ENCODE measurements at places on chromosomes 5 and 9. TPM values are rescaled to one million over a fixed set of nuclear protein-coding genes. Genes with fewer than 3 reads are reported as not detected.

DNA sequence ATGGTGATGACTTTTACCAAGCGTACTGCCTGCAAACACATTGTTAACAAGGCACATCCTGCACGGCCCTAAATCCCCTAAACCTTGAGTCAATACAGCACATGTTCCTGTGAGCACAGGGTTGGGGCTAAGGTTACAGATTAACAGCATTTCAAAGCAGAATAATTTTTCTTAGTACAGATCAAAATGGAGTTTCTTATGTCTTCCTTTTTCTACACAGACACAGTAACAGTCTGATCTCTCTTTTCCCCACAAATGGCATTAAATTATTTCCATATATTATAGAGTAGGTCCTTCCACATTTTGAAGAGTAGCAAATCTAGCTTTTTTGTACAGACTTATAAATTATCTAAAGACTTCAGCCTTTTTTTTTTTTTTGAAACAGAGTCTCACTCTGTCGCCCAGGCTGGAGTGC lies 1.6 kb upstream of the TMEM141 start:
- DNase-seq: no peak

C5orf52 gene
- not detected for total RNA-seq

GRCh38 chr9:99092643-99093491 lies 12.0 kb upstream of the TGFBR1 start:
- DNase-seq: no peak

- no peak for DNase-seq
Observed at GRCh38 chr9:82037126-82037525, 48.6 kb downstream of the SPATA31D1 start.

IFNA21 gene
- not detected for total RNA-seq

FGF1 gene
- total RNA-seq: 0.63 TPM

FCN2 gene
- not detected for total RNA-seq

DNA sequence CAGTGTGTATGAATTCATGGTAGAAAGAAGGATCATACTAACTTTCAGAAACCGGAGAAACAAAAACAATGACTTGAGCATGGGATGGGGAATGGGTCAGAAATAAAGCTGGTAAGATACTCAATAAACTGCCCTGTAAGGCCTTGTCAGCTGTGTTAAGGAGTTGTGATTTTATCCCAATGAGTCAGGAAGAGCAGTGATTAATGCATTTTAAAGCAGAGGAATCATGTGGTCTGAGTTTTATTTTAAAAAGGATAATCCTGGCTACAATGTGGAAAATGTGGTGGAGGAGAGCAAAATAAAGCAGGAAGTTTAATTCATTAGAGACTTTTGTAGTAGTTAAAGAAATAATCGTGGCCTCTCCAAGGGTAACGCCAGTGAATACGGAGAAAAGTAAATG lies 28.7 kb downstream of the DHX29 start:
- DNase-seq: no peak

- peak; percentile 28 for DNase-seq
Observed at GRCh38 chr9:18890372-18890771, 142.6 kb downstream of the SAXO1 start.

DNA sequence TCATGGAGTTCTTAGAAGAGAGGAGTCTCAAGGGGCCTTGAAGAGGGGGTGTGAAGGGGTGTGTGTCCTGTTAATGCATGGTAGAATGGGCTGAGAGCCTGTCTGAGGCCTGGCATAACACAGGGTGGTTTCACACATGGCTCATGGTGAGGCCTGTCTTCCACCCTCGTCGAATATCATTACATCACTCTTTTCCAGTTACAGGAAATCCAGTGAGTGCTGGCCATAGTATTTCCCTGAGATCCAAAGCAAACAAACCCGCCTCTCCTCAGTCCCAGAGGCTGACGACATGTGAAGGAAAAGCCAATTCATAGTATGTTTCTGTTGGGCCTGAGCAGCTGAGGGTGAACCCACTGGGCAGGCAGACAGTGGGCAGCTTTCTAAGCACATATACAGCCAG lies 159.4 kb upstream of the NR3C1 start:
- peak; percentile 74 for DNase-seq

ZNF366 gene
- total RNA-seq: not detected

DNA sequence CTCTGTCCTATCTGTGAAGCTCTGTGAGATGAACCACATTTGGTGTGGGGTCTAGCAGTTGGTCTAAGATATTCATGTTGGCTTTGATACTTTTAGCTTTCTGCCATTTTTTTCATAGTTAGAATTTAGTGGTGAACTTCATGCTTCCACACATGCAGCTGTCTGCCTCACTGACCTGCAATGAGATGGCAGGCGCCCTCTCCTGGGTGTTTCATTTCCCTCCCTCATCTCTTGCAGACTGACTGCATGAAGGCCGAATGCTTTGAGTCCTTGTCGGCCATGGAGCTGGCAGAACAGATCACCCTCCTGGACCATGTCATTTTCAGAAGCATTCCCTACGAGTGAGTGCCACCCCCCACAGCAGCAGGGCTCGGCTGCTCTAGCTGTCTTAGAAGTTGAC lies 26.1 kb upstream of the CKMT2 start:
- DNase-seq: no peak

- DNase-seq: no peak
Observed at GRCh38 chr9:130423272-130423671, 21.5 kb upstream of the ASS1 start.

DNA sequence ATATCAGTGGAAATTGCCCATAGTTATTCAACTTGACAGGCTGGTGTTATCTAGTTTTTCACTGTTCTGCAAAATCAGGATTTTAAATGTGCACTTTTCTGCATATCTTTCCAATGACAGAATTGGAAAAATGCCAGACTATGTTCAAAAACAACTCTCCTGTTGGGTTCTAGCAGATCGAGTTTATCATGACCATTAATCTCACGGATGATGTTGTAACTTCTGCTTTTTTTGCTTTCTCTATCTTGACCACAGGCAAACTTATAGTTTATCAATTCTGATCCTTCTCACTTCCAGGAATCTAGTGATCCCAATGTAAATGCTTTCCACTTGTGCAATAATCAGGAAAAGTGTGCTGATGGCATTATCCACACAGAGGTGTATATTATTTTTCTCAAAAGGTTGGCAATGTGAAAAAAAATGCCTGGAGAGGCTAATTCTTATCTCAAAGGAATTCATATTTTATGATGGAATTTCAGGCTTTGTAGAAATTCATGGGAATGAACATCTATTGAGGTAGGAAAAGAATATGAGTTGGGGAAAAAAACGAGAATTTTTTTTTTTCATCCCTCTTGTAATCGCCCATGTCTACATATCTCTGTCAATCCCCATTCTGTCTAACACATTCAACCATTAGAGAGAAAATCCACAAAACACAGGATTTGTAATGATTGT lies 73.6 kb upstream of the DAB2 start:
- no peak for DNase-seq

GABRA6 gene
- not detected for total RNA-seq

GRCh38 chr5:72314571-72315172 lies 5.4 kb downstream of the MRPS27 start:
- DNase-seq: peak; percentile 43

GRCh38 chr5:107887166-107887943 lies 216.6 kb upstream of the EFNA5 start:
- no peak for DNase-seq

LCP2 gene
- not detected for total RNA-seq

- DNase-seq: no peak
Observed at GRCh38 chr5:108543486-108543885, 161.6 kb upstream of the FBXL17 start.

- DNase-seq: no peak
Observed at GRCh38 chr5:30725073-30725472, 468.4 kb upstream of the CDH6 start.

NKD2 gene
- total RNA-seq: 1.3 TPM

- peak; percentile 74 for DNase-seq
Observed at GRCh38 chr5:76337953-76338451, 65.1 kb upstream of the IQGAP2 start.

GRCh38 chr9:109914280-109915027 lies 134.5 kb downstream of the PALM2AKAP2 start:
- DNase-seq: no peak

DNA sequence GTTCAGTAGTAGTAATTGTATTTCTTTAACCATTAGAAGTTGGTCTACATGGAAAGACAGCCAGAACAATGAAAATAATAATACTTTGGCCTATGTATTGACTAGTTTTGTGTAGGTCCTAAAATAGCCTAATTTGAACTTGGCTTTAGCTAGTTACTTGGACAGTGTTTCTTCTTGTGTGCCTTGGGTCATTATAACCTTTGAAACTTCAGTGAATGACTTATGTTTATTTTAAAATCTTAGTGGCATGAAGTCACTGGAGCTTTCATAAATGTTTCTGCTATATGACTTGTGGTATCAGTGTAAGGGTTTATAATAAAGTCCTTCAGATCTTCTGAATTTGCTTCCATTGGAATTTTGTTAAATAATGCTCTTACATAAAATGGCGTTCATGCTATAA lies 2.6 kb upstream of the FAM120AOS start:
- no peak for DNase-seq

DNA sequence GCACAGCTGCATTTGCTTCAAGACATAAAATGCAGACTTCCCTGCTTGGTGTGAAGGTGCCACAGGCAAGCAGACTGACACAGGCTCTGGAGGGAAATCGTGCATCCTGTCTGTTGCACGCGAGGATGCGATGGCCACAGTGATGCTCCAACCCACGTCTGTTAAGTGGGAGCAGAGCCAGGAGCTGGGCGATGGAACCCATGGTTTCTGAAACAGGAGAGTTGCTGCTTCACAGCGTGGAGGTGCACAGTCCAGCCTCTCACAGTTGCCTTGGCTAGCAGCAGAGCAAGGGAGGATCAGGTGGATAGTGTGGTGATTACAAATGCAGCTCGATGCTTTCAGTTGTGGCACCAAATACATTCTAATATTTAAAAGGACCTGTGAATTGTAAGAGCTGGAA lies 108.8 kb downstream of the TENT4A start:
- no peak for DNase-seq

- DNase-seq: no peak
Observed at GRCh38 chr5:125257997-125258396, 511.6 kb upstream of the ZNF608 start.

GRCh38 chr5:3276896-3277295 lies 318.7 kb upstream of the IRX1 start:
- DNase-seq: no peak

PCDHB7 gene
- total RNA-seq: 2.6 TPM

- peak; percentile 87 for DNase-seq
Observed at GRCh38 chr5:57832875-57833274, 350.3 kb upstream of the ACTBL2 start.

CBY3 gene
- total RNA-seq: not detected

HNRNPA0 gene
- 15.0 TPM for total RNA-seq

DNA sequence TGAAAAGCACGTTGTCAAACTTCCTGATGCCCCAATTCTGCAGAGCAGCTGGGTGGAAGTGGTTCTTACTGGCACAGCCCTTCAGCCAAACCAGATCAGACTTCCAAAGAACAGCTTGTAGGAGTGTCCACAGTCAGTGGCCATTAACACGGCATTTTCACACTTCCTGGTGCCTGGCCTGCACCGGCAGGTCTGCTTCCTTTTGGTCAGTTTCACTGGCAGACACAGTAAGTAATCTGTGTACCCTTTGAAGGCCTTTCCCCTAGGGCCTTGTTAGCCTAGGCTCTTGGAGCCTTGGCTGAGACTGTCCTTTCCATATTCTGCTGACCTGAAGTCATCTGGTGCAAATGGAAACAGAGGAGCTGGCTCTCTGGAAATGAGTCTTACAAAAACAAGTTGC lies 297.5 kb upstream of the TNC start:
- DNase-seq: no peak

DNA sequence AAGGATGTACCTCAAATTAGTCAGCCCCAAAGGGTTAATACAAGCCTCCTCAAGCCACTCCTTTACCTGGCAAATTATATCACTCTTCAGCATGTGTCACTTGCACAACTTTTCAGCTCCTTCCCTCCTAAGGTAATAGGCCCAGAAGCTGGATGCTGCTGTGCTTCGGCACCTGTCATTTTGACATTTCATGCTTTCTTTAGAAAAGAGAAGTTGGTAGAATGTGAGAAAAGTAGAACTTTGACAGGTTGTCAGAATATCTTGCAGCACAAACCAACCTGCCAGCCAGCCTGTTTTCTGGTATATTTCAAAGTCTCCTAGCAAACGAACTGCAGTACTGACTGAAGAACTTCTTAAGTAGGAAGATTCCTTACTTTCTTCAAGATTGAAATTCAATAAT lies 2136.9 kb downstream of the MAT2B start:
- no peak for DNase-seq

GRCh38 chr5:33905381-33905780 lies 13.6 kb upstream of the ADAMTS12 start:
- DNase-seq: no peak

DBH gene
- not detected for total RNA-seq

DNA sequence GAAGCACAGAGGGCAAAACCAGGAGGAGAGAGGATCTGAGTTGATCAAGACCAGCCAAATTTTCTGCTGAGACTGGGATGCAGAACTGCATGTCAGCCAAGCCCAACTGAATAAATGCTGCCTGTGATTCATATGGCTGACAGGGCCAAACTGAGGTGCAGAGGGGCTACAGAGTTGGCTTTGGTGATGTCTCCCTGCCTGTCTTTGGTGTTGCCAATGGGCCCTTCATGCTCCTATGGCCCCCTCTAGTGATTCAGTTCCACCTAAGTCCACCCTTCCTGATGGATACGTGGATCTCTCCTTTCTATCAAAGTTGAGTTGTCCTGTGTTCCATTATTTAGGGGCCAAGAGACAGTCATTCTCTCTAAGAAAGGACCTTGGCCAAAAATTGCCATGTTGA lies 163.6 kb upstream of the TLE4 start:
- peak; percentile 10 for DNase-seq

DNA sequence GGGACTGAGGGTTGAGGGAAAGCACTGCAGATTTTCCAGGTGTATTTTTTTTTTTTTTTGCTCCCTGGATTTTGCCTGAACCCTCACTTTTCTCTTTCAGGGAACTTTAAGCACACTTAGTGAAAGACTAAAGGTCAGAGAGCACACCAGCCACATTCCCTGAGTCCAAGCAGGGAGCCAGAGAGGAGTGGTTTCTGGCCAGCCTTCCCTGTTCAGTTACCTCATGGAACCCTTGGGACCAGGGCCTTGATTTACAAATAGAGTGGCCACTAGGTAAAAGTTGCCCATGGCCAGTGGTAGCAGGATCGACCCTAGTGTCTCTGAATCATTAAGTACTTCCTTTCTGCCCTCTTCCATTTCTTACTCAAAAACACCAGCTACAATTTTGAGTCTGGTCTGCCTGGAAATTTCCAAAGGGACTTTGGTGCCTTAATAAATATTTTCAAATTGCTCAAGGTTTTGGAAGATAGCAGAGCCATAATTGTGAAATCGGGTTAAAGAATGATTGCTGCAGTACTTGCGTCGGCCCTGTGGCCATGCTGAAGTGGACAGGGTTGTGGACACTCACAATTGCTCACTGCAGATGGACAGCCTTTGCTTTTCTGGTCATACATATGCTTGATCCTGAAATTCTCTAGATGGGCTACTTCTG lies 14.5 kb downstream of the PALM2AKAP2 start:
- no peak for DNase-seq

- DNase-seq: no peak
Observed at GRCh38 chr5:169450464-169450863, 133.1 kb upstream of the SPDL1 start.

SH3PXD2B gene
- total RNA-seq: 10.9 TPM

TUBB4B gene
- total RNA-seq: 321 TPM

GRCh38 chr9:93194221-93194625 lies 10.3 kb downstream of the WNK2 start:
- DNase-seq: no peak
